ENCODE measurements at places on chromosomes 7 and 10.

GRCh38 chr10:50395851-50396250 is 144.5 kb upstream of the ASAH2 start:
- DNase-seq = no peak

- no peak for DNase-seq
These were observed 81.8 kb downstream of the NT5C2 start for GRCh38 chr10:103111031-103111917.

DNA sequence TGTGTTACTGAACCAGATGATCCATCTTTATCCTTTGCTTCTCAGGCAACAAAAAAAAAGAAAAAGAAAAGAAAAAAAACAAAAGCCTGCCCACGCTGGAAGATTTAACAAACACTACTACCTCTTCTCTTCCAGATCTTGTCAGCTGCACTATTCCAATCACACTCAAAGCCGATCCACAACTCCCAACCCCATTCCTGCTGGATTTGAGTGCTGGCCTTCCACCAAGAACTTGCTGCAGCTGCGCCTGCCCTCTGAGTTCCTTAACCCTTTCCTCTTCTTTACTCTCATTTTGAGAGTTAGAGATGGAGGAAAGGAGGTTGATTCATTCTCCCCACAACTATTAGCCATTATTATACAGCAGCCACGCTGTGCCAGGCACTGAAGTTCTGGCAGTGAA is 16.0 kb upstream of the ITGA8 start:
- no peak for DNase-seq

- DNase-seq = no peak
These were observed 7.7 kb downstream of the BLNK start for GRCh38 chr10:96263669-96264068.

- DNase-seq = no peak
These were observed 3.8 kb downstream of the LCOR start for GRCh38 chr10:96835899-96836298.

- DNase-seq = no peak
These were observed 309.2 kb upstream of the ZMIZ1 start for GRCh38 chr10:78759456-78760120.

- no peak for DNase-seq
These were observed 110.7 kb upstream of the SEMA3C start for GRCh38 chr7:81029511-81029910.

DNA sequence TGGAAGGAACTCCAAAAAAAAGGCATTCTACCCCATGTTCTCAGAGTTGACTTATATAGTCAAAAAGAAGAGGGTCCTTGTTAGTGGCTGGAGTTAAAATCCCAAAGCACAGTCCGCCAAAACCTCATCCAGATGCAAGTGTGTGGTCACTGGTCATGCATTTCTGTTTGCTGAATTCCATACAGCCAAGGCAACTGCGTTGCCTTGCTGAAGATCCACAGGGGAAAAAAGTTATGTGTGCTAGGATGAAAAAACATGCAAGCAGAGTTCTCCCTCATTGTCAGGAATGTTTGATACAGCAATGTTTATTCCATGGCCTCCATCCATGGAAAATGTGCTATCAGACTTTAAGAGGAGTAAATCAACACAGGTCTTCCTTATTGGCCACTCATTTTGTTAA is 213.1 kb downstream of the CREB5 start:
- DNase-seq = no peak

GRCh38 chr7:37932543-37932942 is 12.1 kb downstream of the EPDR1 start:
- no peak for DNase-seq

- no peak for DNase-seq
These were observed 8.4 kb downstream of the PPP2R2D start for GRCh38 chr10:131909014-131909808.

DNA sequence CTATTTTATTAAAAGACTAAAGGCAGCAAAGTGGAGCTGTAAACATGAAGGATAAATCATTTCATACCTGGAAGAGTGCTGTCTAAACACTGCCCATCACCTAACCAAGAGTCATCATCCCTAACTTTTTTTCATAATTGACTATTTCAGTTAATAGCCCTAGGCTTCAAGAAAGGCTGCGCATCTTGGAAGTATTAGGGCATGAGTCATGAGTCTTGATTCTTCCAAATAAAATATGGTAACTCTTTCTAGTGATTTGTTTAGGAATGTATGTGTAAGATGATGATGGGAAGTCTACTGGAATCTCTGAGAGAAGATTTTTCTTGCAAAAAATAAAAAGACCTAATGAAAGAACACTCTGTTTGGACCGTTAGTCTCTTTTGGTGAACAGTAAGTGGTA is 207.7 kb upstream of the AHR start:
- no peak for DNase-seq

All from RPMI8226 (cell line).